T-cell (primary cell): ENCODE measurements at places on chromosomes 4 and X. TPM values are rescaled to one million over a fixed set of nuclear protein-coding genes. Genes with fewer than 3 reads are reported as not detected.

Gene ENPP6
- total RNA-seq = not detected

Gene SGCB
- total RNA-seq = 5.1 TPM

Gene DDIT4L
- total RNA-seq = not detected

Gene EDNRA
- total RNA-seq = not detected

Gene HTRA3
- total RNA-seq = 0.13 TPM

Gene SSX3
- not detected for total RNA-seq

Gene NUDT10
- total RNA-seq = 0.28 TPM

Gene FTHL17
- total RNA-seq = not detected

Gene FRG2
- total RNA-seq = not detected

Gene VCX3A
- not detected for total RNA-seq

Gene CHRDL1
- total RNA-seq = not detected

Gene VCX
- total RNA-seq = not detected

Gene FABP2
- not detected for total RNA-seq

Gene ENOPH1
- total RNA-seq = 29.1 TPM

Gene MAGEA8
- not detected for total RNA-seq

Gene CHM
- 10.5 TPM for total RNA-seq

Gene ZNF630
- total RNA-seq = 2.2 TPM

Gene BEX3
- total RNA-seq = 27.7 TPM
